Regular cardiac myocyte (primary cell): ENCODE measurements at places on chromosomes 5 and 9. TPM values are rescaled to one million over a fixed set of nuclear protein-coding genes. Genes with fewer than 3 reads are reported as not detected.

CDH10 gene
- 1.9 and 3.9 TPM in 2 replicates for total RNA-seq

PCDHB11 gene
- total RNA-seq = 0.19 and 0.85 TPM in 2 replicates

SEMA6A gene
- 0.19 and 0.28 TPM in 2 replicates for total RNA-seq

PCDHGB3 gene
- 1.9 and 4.5 TPM in 2 replicates for total RNA-seq

SH3TC2 gene
- total RNA-seq = 3.9 and 4.4 TPM in 2 replicates

ARL14EPL gene
- 0.19 TPM in 1 of 2 replicates, not detected in the other for total RNA-seq

CYLC2 gene
- not detected in 2 replicates for total RNA-seq

TAF1L gene
- total RNA-seq = not detected in 2 replicates

PCA3 gene
- total RNA-seq = under 0.01 TPM in 1 of 2 replicates, not detected in the other

ELP1 gene
- total RNA-seq = 37.8 and 55.0 TPM in 2 replicates

ORM2 gene
- not detected in 2 replicates for total RNA-seq

SCGB3A1 gene
- total RNA-seq = not detected in 2 replicates

SCAI gene
- total RNA-seq = 4.6 and 7.6 TPM in 2 replicates

RNF145 gene
- total RNA-seq = 47.1 and 68.4 TPM in 2 replicates

JADE2 gene
- 22.6 and 28.8 TPM in 2 replicates for total RNA-seq

TUT7 gene
- total RNA-seq = 38.0 and 42.3 TPM in 2 replicates

SLC46A2 gene
- total RNA-seq = not detected in 2 replicates

RUSC2 gene
- 19.9 and 24.8 TPM in 2 replicates for total RNA-seq

SLC6A19 gene
- not detected in 2 replicates for total RNA-seq

NTNG2 gene
- total RNA-seq = 0.96 and 2.8 TPM in 2 replicates

SPATA6L gene
- 0.28 and 0.38 TPM in 2 replicates for total RNA-seq

RNF14 gene
- total RNA-seq = 78.8 and 92.5 TPM in 2 replicates

DYNC2I2 gene
- total RNA-seq = 27.9 and 81.9 TPM in 2 replicates

SEMA4D gene
- 0.19 and 0.28 TPM in 2 replicates for total RNA-seq

ZNF883 gene
- 1.9 and 6.2 TPM in 2 replicates for total RNA-seq

RLN2 gene
- not detected in 2 replicates for total RNA-seq

IL6ST gene
- 638 and 849 TPM in 2 replicates for total RNA-seq

FOXD4L6 gene
- not detected in 2 replicates for total RNA-seq

NPDC1 gene
- 14.6 and 20.3 TPM in 2 replicates for total RNA-seq

TBC1D13 gene
- 9.3 and 12.5 TPM in 2 replicates for total RNA-seq

OGN gene
- total RNA-seq = 0.28 TPM in 1 of 2 replicates, not detected in the other

IGIP gene
- total RNA-seq = 7.7 and 16.9 TPM in 2 replicates

TXNDC8 gene
- total RNA-seq = not detected in 2 replicates

PCDHGC5 gene
- total RNA-seq = 1.7 and 2.0 TPM in 2 replicates
